Lung (tissue), 17 donors: ENCODE measurements at places on chromosomes 4 and X.

DNA sequence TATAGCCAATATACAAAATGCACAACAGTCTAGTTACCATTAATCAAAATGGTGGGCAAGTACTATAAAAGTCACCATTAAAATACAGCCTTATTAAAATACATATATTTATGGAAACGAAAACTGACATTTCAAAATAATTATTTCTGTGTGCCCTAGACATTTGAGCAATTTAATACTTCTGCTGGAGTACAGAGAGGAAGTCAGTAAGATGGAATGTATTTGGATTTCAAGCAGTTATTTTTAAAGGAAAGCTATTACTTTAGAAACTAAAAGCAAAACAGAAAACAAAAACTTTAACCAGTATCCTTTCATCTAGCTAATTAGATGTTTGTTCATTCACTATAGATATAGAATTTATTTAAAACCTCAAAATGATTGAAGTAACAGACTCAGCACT lies 37.8 kb upstream of the TLR2 start:
- no peak for DNase-seq

DNA sequence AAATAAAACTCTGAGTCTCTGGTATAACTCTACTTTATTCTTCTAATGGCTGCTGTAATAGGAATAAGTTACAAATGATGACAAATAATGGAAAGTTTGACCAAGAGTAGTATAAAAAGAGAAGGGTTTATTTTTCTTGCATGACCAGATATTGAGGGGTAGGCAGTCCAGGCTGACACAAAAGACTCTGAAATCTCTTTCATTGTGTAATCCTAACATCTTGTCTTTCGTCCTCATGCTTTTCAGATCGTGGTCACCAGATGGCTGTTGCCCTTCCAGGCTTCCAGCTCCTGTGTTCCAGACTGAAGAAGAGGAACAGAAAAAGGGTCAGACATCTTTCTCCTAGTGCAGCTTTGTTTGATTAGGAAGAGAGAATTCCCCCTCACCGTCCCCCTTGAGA lies 176.9 kb upstream of the GK2 start:
- no peak for DNase-seq

DNA sequence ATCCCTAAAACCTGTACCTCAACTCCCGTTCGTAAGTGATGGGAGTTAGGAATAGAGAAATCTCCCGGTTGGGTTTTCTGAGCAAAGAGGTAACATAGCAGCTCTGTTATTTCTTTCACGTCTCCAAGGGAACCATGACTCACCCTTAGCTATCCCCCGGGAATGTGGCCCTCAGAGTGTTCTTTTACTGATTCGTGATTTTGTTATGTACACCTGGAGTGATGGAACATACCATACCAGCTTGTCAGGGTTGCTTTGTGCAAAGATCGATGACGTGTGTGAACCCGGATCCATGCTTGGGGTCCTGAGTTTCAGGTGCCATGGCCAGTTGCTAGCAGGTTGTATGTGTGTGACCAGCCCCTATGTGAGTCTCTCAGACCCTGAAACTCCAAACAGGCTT lies 52.6 kb downstream of the HPRT1 start:
- no peak for DNase-seq

DNA sequence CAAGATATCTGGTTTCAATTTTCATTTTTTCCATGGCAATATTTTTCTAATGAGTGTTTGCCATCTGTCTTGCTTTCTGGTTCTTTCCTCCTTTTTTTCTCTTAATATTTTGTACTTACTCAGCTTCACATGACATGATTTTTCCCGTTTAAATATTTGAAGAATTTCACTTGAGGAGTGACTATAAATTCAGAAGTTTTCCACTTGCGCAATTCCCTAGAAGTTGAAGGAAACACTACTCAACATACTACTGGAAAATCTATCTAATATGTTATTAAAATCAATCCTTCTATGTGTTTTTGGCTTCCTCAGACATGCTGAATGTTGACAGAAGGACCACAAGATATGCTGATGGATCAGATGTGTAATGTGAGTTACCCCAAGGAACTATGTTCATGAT lies 36.8 kb upstream of the BANK1 start:
- DNase-seq = no peak

DNA sequence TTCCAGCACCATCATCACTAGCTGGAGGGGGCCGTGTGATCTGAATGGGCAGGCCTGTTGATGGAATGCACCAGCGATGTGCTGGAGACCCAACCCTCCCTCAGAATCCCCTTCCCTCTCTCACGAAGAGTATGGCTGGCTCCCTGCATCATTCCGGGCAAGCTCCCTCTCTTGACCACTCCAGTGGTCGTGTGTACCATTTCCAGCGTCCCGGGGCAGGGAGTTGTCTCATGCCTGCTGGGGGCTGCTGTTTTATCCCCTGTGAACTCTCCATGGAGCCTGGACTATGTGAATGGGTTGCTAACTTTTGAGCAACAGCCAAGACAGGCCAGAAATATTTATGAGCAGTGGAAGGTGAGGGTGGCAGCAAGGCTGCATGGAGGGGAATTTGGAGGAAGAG lies 8.1 kb downstream of the CSAG1 start:
- DNase-seq = no peak

GRCh38 chrX:136608295-136608933 lies 39.5 kb upstream of the CD40LG start:
- no peak for DNase-seq

DNA sequence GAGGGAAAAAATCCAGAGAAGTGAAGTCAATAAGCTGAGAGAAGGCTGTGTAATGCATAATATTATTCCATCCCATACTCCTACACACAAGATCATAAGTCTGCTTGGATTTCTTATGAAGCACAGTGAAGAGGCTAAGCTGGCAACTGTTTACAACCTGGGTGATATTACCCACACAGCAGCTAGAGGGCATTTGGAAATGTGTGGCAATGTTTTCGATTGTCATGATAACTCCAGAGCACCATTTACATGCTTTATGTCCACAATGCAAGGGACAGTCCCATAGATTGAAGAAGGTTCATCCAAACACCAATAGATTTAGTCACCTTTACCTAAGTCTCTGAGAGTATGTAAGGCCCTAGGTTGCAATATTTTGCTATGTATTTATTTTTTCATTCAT lies 412.2 kb downstream of the PPP3CA start:
- DNase-seq = no peak

DNA sequence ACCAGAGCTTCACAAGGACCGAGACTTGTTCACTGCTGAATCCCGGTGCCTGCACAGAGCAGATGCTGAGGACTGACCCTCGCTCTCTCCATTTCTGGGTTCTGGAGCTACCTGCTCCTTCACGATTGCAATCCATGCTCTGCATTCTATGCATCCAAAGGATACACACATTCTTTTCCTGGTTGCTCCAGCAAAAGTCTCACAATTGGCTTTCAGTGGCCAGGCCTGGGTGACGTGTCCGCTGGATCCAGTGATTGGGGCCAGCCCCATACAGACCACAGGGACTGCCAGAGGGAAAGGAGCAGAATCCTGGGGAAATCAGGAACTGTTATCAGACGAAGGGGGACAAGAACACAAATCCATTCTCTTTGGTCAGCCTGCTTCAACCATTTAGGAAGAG lies 14.9 kb upstream of the CDKN2AIP start:
- no peak for DNase-seq

- no peak for DNase-seq
Measured at GRCh38 chrX:1306909-1307625, 29.5 kb upstream of the IL3RA start.

DNA sequence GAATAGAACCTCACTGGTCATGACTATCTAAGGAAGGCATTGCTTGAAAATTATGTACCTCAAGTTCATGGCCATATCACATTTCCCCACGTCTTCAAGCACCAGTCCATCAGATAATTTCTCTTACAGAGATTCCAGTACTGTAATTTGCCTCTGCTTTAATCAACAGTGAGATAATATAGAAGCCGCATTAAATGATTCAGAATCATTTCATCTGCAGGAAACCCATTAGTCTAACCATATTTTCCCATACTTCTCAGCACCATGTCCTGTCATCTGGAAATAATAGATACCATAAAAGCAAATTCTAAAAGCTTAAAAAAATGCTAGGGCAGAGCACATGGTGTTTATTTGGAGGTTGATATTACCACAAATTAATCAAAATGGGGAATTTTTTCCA lies 310.3 kb upstream of the SLIT2 start:
- DNase-seq = no peak

- no peak for DNase-seq
Measured at GRCh38 chr4:152938237-152938947, 2.3 kb downstream of the FHDC1 start.

DNA sequence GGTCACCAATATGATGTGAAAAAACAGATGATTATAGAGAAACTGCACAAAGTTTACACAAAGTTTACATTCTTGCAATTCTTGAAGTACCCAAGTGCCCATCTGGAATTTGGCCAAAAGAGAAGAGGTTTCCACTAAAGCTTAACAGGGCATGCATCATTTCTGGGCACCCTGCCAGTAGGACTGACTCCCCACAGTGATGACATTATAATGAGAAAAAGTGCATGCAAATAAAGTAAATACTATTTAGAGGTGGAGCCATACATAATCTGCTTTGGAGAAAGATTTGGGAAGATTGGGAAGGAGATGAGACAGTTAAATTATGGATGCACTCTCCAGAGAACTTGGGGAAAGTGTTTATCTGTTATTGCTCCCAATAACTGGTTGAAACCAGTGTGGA lies 93.7 kb upstream of the TRPC3 start:
- peak; percentile 84 for DNase-seq

DNA sequence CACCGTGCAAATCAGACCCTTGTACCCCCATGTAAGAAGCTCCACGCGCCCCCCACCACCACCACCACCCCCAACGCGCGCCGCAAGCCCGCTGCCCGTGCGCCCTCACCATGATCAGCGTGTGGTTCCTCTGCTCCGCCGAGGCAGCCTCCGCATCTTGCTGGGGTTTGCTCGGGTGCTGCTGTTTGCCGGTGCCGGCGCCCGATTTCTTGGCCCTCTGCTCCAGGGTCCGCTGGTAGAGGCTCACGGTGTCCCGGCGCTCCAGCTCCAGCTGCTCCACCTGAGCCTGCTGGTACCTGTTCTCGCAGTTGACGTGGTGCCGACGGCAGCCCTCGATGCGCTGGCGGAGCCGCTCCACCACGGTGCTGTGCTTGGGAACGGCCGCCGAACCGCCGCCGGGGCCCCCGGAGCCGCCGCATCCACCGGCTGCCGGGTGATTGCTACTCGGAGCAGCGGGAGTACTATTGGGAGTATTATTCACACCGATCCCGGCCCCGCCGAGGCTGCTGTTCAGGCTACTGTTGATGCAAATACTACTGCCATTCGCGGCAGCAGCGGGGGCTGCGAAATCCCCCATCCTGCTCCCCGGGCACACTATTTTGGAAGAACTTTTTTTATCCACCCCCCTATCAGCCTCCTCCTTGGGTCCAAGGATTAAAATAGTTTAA lies 1.1 kb downstream of the MAML3 start:
- peak; percentile 77 for DNase-seq

DNA sequence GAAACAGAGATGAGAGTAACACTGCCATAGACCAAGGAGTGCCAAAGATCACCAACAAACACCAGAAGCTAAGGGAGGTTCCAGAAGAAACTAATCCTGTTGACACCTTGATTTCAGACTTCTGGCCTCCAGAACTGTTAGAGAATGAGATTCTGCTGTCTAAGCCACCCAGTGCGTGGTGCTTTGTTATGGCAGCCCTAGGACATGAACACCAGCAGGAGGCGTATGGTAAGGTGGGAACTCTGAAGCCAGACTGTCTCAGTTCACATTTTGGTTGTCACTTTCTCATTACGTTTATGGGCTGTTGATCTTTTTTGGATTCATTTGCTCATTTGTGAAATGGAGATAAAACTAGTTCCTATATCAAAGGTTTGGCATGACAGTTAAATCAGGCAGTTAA lies 142.9 kb downstream of the DCHS2 start:
- DNase-seq = no peak

- no peak for DNase-seq
Measured at GRCh38 chrX:147910607-147911006, 1.1 kb upstream of the FMR1 start.

DNA sequence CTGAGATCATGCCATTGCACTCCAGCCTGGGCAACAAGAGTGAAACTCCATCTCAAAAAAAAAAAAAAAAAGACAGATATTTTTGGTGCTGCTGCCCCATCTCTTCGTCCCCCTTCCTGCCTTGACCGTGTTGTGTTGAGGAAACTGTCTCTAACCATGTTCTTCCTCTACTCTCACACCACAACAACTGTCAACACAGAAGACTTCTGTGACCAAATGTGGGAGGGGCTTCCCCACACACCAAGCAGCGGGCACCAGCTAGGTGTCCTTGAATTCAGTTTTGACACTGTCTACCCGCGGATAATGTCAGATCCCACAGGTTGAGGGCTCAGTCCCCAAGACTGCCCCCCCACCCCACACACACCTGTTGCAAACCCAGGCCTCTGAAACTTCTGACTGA lies 104.7 kb upstream of the BCOR start:
- DNase-seq = no peak

DNA sequence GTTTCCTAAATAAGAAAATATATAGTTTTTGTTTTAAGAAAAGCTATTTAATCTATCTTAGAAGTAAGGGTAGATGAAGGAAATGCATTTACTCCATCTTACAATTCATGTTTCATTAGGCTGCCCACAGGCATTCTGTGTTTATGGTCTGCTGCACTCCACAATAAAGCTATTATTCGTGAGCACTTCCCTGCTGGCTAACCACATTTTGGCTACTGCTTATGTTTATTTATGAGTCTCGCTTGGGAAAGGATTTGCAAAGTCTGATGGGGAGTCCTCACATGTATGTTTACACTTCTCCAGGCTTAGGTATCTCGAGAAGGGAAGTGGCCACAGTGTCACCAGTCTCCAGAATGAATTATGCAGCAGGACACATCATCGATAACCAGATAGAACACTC lies 260.8 kb upstream of the VCX start:
- DNase-seq = no peak

DNA sequence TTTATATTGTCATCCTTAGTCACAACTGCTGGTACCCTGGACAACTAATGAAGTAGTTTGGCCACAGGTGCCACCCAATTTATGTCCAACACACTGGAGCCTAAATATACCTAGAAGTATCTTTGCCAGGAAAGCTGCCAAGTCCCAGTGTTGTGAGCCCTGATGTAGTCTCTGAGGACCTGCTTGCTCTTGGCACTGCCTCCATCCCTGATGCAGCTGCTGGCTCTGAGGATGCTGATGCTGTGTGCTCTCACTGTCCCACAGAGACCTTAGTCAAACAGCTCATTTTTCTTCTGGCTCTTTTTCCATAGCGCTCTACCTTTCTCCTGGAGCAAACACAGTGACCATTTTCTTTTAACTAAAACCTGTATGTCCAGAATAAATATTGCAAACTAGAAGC lies 1535.4 kb upstream of the ADGRL3 start:
- no peak for DNase-seq

GRCh38 chrX:69815063-69815462 lies 199.2 kb downstream of the EDA start:
- no peak for DNase-seq

DNA sequence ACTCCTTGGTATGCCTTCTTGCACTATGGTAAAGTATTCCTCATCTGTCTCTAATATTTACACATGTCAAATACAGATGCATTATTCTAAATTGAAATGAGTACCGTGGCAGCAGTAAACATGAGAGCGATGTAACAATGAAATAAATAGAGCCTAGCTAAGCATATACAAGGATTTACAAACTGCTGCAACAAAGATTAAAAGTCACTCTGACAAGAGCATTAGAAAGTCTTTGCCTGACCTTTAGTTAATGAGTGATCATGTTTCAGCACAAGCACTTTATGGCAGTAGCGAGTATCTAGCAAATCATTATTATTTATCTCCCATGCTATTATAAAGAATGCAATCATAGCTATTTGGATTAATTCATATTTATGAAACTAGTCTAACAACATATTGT lies 547.0 kb upstream of the NDST4 start:
- no peak for DNase-seq

- no peak for DNase-seq
Measured at GRCh38 chr4:46146993-46147392, 23.1 kb upstream of the GABRG1 start.
